ENCODE measurements at places on chromosomes 5 and 9.

- DNase-seq, result no peak
Measured at GRCh38 chr5:149302641-149303040, 31.0 kb downstream of the AFAP1L1 start.

- DNase-seq, result no peak
Measured at GRCh38 chr5:33726422-33727165, 165.2 kb downstream of the ADAMTS12 start.

GRCh38 chr5:100904259-100904861 is 1.3 kb upstream of the ST8SIA4 start:
- no peak for DNase-seq

- DNase-seq, result no peak
Measured at GRCh38 chr9:69386651-69387050, 61.6 kb downstream of the ENTREP1 start.

DNA sequence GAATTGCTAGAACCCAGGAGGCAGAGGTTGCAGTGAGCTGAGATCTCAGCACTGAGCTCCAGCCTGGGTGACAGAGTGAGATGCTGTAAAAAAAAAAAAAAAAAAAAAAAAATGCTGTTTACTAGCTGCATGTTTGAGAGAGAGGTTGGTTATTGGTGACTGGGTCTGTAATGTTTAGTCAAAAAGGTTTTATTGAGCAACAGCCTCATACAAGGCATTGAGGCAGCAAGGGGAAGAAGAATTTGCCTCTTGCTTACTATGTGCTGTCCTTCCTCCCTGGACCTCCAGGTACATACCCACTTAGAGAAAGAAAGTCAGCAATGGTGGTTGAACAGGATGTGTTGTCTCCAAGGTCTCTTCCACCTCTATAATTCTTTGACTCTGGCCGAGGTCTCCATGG is 140.7 kb upstream of the SPRY4 start:
- DNase-seq, result no peak

DNA sequence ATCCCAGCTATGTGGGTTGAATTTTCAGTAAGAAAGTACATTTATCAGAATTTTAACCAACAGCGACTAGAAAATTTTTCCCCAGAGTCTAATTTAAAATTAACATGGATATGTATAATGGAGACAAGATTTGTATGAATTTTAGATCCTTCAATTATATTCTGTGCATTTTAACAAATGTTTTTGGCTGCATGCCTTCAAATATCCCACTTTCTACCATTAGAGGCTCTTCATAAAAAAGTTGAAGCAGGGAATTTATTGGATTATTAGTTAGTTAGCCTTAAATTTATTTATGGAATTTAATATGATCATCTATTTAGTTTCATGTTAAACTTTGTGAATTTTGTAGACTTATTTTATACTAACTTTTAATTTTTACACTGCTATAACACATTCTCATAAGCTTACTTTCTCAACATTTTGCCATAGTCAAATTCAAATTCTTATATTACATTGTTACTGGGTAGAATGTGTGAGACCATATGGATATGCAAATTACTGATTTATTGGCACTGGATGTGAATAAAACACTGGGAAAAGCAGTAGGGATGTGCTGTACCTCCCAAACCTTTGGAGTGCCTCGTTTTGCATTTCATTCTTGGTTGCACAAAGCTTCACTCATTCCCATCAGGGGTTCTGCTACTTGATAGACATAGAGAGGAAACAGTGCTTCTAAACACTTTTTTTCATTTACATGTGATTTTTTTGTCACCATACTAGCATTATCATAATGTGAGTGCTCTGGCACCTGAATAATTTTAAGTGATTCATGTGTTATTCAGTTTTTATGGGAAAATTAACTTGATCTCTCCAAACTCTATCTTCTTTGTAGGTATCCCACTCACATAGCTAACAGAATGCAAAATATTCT is 491.8 kb upstream of the COX7C start:
- no peak for DNase-seq

DNA sequence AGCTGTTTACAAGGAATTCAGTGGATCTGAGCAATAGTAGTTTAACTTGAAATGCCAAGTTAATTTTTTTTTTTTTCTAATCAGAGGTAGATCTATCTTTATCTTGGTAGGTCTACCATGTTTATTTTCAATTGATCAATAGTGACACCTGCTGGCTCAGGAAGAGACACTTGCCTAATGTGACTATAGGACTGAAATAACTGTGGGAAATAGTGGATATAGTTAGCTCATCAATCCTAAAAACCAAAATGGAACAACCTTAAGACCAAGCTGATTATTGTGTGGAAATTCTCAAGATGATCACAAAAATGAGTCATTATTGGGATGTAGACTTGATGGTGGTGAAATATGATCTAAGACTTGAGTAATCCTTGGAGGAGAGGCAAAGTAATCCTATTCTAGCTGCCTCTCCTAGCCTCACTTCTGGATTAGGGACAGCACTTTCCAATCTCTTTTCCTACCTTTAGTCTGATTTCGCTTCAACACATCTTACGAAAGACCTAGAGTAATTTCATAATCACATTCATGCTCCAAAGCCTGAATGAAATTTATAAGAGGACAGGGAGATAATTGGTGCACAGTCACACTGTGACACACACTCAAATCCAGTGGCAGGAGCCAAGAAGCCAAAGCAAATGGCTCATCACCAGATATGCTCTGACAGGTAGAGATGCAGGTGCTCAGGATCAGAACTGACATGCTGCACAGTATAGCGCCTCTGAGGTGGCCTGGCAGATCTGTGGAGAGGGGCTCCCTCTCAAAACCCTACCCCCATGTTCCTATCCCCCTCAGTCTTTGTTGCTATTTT is 156.3 kb downstream of the HMHB1 start:
- peak; percentile 34 for DNase-seq

DNA sequence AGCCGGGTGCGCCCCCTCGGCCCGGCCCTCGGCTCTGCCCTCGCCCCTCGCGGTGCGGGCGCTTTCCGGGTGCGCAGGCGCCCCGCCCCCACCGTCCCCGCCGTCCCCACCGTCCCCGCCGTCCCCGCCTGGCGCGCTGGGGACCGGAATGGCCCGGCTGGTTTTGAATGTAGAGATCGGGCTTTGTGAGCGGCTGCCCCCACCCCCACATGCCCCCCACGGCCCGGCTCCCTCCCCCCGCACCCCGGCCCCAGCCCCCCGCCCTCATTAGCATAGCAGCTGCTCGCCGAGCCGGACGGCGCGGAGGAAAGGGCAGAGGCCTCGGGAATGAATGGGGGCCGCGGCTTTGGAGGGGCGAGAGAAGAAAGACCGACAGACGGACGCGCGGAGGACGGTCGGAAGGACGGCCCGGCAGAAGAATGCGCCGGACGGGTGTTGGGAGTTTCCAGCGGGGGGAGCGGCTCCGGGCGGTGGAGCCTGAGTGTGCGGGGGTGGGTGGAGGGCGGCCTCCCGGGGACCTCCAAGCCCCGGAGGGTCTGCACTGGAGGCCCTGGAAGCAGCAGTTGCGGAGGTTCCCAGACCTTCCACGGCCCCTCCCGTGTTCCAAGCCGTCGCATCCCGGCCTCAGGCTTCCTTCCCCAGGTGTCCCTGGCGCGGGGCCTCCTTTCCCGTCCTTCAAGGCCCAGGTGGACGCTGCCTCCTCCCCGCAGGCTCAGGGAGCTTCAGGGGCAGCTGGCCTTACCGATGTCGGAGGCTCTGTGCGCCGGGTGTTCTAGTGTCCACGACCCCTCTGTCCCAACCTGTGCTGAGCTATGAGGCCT is 6.0 kb downstream of the NRARP start:
- no peak for DNase-seq

GRCh38 chr9:13431222-13431536 is 151.7 kb upstream of the MPDZ start:
- DNase-seq, result no peak

DNA sequence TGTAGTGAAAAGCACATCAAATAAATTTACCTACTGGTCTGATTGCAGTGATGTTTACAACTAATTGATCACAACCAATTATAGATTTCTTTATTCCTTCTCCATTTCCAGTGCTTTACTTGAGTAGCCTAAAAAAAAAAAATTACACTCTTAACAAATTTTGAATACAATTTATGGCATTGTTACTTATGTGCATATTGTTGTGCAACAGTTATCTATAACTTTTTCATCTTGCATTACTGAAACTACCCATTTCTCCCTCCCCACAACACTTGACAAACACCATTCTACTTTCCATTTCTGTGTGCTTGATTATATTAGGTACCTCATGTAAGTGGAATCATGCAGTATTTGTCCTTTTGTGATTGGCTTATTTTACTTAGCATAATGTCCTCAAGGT is 12.3 kb downstream of the RMI1 start:
- no peak for DNase-seq

DNA sequence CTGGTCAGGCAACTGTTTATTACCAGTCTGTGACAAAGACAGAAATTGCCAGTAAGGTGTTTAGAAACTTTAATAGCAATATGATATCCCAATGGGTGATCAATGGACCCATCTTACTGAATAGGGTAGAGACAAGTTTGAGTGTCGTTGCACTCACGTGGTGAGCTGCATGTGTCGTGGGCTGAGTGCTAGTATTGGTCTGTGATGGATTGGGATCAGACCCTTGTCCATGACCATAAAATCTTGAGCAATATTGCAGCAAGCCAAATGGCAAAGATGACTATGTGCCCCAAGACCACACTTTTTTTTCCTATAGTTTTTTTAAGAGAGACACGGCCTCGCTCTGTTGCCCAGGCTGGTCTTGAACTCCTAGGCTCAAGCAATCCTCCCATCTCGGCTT is 114.5 kb downstream of the PALM2AKAP2 start:
- no peak for DNase-seq

DNA sequence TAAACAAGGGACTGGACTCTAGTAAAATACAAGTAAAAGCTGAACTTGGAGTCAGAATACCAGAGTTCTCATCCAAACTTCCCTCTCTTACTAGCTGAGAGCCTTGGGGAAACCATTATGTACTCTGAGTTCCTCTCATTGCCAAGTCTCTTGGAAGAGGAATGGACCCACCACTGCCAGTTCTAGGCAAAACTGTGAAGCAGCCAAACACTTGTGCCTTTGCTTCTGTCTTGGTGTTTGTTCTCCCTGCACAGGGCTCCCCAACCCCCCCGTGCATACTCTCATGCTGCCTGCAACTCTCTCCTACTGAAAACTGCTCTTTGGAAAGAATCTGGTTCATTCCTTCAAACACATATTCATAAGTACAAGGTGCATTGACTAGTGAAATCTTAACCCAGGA is 102.6 kb downstream of the PDZD2 start:
- DNase-seq, result peak; percentile 35

GRCh38 chr5:111635151-111635902 is 121.7 kb downstream of the NREP start:
- DNase-seq, result peak; percentile 72

DNA sequence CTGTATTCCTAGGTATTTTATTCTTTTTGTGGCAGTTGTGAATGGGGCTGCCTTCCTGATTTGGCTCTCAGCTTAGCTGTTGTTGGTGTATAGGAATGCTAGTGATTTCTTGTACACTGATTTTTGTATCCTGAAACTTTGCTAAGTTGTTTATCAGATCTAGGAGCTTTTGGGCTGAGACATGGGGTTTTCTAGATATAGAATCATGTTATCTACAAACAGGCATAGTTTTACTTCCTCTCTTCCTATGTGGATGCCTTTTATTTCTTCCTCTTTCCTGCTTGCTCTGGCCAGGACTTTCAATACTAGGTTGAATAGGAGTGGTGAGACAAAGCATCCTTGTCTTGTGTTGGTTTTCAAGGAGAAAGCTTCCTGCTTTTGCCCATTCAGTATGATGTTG is 129.9 kb downstream of the DMXL1 start:
- DNase-seq, result no peak

- DNase-seq, result peak; percentile 53
Measured at GRCh38 chr5:75465480-75465879, 45.9 kb downstream of the CERT1 start.

DNA sequence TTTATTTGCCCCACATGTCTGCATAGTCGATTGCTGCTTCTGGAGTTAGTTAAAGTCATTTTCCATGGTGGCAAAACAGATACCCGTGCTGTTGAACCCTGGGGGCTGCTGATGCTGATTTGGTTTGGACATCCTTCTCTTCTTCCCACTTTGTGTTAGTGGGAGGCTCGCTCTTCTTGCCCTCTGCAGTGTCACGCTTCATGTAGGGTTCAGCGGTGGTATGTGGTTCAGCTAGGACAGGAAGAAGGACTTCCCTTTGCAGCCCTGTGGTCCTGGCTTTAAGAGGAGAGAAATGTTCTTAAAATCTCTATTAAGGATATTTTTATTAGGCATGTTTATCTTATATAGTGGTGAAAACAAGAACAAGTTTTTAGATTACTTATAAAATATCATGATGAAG is 36.2 kb downstream of the SLC36A1 start:
- DNase-seq, result no peak

DNA sequence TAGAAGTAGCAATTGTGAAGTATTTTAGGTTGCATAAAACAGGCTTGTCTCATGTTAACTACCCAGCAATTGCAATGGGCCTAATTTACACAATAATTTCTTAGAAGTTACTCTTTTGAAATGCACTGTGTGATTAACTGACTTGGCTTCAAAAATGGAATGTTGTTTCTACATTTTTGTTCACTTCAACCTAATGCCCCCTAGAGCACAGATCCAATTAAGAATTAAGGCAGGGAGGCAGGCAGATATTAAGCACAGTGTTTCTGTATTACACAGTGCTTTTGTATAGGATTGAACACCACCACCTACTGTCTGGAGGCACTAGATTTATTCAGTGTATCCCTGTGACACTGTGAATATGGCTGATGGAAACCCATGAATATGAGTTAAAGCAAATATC is 302.1 kb downstream of the FBXL17 start:
- DNase-seq, result no peak

DNA sequence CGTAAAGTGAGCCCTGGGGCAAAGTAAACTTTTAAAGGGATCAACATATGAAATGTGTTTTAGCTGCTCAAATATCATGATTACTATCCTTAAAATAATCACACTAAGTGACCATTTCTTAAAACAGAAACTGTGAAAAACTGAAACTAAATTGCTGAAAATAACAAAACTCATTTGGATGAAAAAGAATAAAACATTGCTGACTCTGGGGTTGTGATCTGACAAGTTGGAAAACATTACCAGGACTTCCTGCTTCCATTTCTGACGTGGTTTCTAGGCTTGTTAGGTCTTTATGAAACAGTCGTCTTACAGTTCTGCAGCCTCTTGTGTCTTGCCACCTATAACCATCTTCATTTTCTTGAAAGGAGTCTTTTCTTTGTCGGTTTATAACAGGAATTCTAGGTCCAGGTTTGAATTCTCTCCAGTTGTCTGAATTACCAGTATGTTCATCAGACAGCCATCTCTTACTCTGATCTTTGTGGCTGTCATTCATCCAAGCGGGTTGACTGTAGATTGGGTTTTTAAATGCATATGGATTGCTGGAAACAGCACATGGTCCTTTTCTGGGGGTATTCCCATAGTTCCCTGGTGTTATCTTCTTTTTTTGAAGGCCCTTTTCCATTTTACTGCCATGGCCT is 1.7 kb downstream of the TUT7 start:
- DNase-seq, result no peak

- DNase-seq, result no peak
Measured at GRCh38 chr5:149794487-149794971, 64.4 kb downstream of the PPARGC1B start.

DNA sequence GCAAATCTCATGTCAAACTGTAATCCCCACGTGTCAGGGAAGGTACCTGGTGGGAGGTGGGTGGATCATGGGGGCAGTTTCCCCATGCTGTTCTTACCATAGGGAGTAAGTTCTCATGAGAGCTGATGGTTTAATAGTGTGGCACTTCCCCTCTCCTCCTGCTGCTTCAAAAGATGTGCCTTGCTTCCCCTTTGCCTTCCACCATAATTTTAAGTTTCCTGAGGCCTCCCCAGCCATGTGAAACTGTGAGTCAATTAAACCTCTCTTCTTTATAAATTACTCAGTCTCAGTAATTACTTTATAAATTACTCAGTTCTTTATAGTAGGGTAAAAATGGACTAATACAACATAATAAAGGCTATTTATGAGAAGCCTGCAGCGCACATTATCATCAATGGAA is 7.1 kb upstream of the CNTRL start:
- DNase-seq, result no peak
